Stimulated activated CD8-positive, alpha-beta memory T cell treated with anti-CD3 and anti-CD28 coated beads, Interleukin-12 subunit alpha, Interleukin-12 subunit beta, amount 100 ng/mL, for 1 hour (primary cell): ENCODE measurements at places on chromosomes 2 and 18.

- no peak for DNase-seq
These were observed 137.0 kb downstream of the MEIS1 start for GRCh38 chr2:66571918-66572317.

- DNase-seq: no peak
These were observed 146.7 kb downstream of the PDE1A start for GRCh38 chr2:182280118-182280517.

DNA sequence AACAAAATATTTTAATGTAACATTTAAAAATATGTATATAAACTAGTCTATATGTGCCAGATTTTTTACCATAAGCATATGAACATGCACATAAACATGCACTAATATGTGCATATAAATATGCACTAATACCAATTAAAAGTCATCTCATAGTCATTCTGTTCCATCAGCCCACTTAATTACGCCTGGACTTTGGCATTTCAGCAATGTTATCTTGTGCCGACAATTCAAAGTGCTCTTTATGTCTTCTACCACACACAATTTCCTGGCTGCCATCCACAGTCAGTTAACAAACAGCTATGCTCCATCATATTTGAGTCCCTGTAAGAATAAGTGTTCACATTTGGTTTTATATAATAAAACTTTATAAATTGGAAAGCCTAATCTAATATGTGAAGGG lies 92.6 kb upstream of the TSPYL6 start:
- no peak for DNase-seq

- DNase-seq: no peak
These were observed 11.8 kb upstream of the LHCGR start for GRCh38 chr2:48767330-48767729.

- no peak for DNase-seq
These were observed 440.7 kb downstream of the RND3 start for GRCh38 chr2:150046810-150047209.

DNA sequence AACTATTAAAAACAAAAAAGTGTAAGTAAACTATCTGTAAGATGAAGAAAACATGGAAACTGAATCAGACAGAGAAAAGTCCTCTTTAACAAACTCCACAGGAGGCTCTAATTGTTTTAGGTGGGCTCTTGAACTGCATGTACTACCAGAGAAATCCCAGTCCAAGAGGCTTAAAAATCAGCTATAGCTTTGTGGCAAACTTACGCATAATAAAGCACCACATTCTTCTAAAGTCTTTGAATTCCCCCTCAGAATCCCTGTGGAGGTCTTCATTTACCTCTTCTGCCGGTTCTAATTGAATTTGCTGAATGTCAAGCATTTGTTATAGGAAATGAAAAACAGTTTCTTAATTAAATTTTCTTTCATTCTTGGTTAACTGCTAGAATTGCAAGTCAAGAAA lies 40.8 kb downstream of the CHN1 start:
- no peak for DNase-seq

GRCh38 chr18:22285361-22286140 lies 116.2 kb downstream of the GATA6 start:
- no peak for DNase-seq

- DNase-seq: no peak
These were observed 31.3 kb downstream of the HDHD2 start for GRCh38 chr18:47118981-47119380.

DNA sequence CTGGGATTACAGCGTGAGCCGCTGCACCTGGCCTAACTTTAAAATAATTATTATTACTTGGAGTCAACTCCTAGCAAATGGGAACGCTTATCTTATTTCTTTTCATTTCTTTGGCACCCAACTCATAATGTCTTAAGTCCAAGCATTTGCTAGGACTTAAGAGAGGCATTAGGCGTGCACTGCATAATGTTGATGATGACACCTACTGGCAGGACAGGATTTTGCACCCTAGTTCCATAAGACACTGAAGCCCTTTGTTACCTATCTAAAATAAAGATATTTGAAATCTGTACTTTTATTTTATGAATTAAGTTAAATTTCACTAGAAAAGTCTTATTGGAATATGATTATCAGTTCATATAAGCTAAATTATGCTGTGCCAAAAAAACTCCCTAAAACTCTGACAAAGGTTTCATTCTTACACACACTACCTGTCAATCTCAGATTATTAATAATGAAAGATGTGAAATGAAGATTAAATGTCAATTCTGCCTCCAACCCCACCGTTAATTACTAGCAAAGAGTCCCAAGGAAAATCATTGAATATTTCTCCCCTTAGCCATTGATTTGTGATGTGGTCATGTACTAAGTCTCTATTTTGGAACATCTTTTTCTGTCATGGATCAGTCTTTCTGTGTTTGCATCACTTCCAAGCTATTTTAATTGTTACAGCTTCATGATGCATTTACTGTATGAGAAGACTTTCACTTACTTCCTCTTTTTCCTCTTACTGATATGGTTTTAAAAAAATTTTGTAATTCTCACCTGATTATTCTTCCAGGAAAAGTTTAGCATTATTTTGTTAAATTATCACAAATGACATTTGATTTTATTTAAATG lies 12.7 kb upstream of the CDH2 start:
- DNase-seq: no peak

DNA sequence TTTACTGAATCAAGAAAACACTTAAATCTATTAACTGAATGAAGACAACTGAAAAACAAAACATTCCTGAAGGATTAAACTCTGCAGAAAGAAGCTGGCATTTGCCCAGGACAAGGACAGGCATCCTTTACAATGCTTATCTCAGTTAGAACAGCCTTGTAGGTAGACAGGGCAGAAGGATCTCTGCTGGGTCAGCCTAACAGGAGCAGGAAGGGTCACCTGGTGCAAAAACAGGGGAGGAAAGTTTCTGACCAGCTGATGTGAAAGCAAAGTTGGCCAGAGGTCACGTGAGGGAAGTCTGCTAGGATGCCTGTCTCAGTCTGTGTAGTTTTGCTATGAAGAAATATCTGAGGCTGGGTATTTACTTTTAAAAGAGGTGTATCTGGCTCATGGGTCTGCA lies 348.6 kb downstream of the ANAPC1 start:
- DNase-seq: no peak

DNA sequence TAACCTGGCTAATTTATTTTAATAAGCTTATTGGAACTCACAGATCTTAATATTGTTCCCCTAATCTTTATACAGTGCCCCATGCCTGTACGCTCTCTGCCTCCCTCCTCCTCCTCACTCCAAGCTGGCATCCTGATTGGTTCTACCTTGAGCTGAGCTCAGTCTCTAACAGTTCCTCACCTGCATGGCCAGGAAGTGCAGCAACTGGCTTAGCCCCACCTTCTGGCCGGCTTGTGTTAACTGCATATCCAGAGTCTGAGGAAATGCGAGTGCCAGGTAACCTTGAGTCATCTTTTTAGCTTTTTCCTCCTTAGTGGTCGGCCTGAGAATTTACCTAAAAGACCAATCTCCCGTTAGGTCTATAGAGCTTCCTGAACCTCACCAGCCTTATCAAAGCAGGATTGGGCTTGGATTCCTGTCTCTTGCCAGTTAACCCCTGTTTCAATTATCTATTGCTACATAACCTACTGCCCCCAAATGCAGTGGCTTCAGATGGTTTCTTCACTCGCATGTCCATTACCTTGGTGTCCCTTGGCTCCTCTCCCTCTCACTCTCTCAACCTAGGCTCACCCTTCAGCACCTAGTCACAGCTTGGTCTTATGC lies 89.5 kb upstream of the STK39 start:
- DNase-seq: peak; percentile 17

DNA sequence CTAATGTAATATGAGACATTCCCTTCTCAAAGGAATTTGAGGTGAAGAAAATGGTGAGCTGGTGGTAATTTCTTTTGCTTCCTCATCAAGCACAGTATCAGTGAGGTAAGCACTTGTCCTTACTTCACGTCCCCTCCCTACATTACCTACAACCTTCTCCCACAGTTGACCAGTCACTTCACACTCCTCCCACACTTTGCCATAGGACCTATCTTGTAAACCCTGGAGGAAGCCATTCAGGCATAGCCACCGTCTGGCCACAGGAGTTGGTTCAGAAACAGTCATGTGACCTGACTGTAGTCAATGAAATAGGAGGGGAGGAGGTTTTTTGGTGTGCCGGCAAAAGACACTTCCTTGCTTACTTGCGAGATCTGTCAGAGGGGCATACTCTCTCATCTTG lies 12.1 kb downstream of the ACOXL start:
- no peak for DNase-seq

DNA sequence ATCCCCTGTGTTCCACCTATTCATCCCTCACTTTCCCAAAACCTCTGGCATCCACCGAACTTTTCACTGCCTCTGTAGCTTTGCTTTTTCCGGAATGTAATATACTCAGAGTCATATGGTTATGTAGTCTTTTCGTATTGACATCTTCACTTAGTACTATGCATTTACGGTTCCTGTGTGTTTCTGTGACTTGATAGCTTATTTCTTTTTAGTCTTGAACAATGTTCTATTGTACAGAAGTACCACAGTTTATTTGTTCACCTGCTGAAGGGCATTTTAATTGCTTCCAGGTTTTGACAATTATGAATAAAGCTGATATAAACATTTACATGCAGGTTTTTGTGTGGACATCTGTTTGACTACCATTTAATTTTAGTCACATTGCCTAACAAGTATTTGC lies 154.7 kb upstream of the DOK6 start:
- DNase-seq: no peak

GRCh38 chr2:27583390-27583915 lies 611 bp downstream of the ZNF512 start:
- DNase-seq: no peak

GRCh38 chr2:120251880-120252224 lies 800 bp upstream of the RALB start:
- DNase-seq: no peak

GRCh38 chr2:191312163-191312562 lies 67.0 kb downstream of the MYO1B start:
- no peak for DNase-seq

- no peak for DNase-seq
These were observed 31.0 kb downstream of the GLI2 start for GRCh38 chr2:120766470-120767351.

- no peak for DNase-seq
These were observed 199.9 kb upstream of the PKDCC start for GRCh38 chr2:41847744-41848441.

GRCh38 chr2:69937968-69938367 lies 23.1 kb downstream of the MXD1 start:
- no peak for DNase-seq

GRCh38 chr2:221779614-221780067 lies 207.5 kb upstream of the EPHA4 start:
- no peak for DNase-seq

DNA sequence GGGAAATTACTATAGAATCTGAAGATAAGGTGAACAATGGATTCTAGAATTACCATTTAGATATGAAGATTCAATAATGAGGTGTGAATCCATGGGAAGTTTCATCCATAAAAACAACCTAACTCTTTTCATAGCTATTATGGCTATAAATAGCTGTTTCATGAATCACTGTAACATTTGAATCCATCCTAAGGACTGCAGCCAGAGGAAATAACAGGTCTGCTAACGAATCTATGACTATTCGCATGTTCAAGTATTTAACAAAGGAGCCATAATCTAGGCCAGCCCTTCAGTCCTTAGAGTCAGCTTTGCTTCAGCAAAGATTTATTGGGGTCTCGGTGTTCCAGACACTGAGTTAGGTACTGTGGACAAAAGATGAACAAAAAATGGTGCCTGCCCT lies 87.1 kb downstream of the MYOM1 start:
- no peak for DNase-seq

- DNase-seq: no peak
These were observed 3.7 kb upstream of the SPR start for GRCh38 chr2:72883356-72883962.

DNA sequence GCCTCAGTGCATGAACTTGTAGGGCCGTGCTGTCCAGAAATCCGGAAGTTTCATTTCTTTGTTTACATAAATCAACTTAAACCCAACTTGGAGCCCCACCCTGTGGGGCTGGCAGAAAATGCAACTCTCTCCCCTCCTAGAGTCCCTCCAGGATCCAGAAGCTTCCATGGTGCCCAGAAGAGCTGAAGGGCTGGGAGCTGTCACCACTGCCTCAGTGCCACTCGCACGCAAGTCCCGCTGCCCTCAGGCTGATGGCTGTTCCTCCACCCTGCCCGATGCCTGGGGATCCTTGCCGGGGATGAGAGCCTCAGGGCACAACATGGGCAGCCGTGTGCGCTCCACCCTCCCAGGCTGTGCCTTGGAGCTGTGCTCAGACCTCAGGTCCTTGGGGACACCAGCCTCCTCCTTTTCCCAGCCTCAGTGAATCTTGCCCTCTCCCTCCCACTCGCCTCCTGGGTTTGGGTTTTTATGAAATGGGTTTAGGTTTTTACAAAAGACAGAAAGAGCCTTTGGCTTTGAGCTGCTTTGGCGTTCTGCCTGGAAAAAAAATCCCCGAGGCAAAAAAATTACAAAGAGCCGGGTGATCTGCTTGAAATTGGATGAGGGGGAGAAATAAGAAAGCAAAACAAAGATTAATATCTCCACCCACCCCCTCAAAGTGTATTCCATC lies 155.2 kb downstream of the TWIST2 start:
- no peak for DNase-seq

DNA sequence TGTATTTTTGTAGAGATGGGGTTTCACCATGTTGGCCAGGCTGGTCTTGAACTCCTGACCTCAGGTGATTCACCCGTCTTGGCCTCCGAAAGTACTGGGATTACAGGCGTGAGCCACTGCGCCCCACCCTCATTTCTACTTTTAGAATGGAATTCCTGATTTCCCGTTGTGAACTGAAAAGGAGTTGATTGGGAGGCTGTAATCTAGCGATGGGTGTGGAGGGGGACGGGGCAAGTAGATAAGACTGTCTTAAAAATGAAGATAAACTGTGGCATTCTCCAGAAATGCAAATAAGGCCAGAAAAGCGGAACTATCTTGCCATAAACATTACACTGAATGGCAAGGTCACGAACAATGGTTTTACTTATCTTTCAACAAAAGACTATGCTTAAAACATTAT lies 135.4 kb downstream of the TRIB2 start:
- no peak for DNase-seq

- no peak for DNase-seq
These were observed 18.7 kb downstream of the NBEAL1 start for GRCh38 chr2:203033395-203033794.

GRCh38 chr2:160751021-160751420 lies 257.4 kb upstream of the RBMS1 start:
- no peak for DNase-seq

DNA sequence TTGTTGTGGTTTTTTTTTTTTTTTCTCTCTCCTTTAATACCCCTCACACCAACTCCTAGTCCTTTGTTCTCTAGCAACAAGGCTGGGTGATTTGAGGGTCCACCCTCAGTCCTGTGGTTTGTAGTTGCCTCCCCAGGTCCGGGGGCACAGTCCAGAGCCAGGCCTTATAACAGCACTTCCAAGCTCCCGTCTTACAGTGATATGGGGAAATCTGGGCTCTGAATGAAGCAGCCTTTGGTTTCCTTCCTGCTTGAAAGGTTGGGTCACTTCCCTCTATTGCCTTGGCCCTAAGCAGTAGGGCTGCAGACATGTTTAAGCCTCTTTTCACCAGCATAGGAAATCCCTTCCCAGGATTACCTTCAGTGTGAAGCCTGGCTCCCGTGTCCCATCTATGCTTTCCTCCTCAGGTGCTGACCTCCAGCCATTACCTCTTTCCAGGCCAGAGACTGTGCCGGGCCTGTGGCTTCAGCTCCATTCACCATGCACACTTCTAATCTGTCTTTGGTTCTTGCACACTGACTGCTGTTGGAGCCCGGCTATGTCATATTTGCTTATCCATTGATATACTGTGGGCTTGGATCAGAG lies 21.2 kb upstream of the NTSR2 start:
- no peak for DNase-seq

- DNase-seq: no peak
These were observed 739 bp downstream of the SIX2 start for GRCh38 chr2:45008296-45009129.
